Right lung (tissue), 10 donors: ENCODE measurements at places on chromosomes 1 and 21. TPM values are rescaled to one million over a fixed set of nuclear protein-coding genes. Genes with fewer than 3 reads are reported as not detected.

- peak; percentile 83 for DNase-seq
Measured at GRCh38 chr1:43549921-43550597, 19.4 kb downstream of the PTPRF start.

The FCGR3A gene
- polyA plus RNA-seq = 2.1 TPM

DNA sequence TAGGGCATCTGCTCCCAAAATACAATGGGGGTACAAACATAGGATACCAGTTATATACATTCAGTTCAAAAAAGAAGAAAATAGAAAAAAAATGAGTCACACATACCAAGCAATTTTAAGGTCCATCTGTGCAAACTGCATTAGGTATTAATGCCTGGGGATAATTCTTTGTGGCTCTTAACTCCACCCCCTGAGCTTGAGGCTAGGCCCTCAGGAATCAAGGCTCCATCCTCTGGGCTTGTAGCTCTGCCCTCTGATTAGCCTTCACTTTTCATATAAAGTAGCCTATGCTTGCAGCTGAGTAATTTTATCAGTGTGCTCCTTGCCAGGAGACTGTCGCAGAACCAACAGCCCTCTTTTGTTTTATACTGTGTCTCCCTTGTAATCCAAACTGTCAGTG, 69.9 kb upstream of the BACE2 start:
- no peak for DNase-seq

- no peak for DNase-seq
Measured at GRCh38 chr21:36783612-36784374, 84.9 kb downstream of the SIM2 start.

The GJA9 gene
- 0.58 TPM for polyA plus RNA-seq

GRCh38 chr1:115065021-115065420, 24.3 kb downstream of the TSPAN2 start:
- DNase-seq = no peak

The RIIAD1 gene
- 2.1 TPM for polyA plus RNA-seq

GRCh38 chr1:235976490-235976889, 88.4 kb downstream of the NID1 start:
- no peak for DNase-seq

DNA sequence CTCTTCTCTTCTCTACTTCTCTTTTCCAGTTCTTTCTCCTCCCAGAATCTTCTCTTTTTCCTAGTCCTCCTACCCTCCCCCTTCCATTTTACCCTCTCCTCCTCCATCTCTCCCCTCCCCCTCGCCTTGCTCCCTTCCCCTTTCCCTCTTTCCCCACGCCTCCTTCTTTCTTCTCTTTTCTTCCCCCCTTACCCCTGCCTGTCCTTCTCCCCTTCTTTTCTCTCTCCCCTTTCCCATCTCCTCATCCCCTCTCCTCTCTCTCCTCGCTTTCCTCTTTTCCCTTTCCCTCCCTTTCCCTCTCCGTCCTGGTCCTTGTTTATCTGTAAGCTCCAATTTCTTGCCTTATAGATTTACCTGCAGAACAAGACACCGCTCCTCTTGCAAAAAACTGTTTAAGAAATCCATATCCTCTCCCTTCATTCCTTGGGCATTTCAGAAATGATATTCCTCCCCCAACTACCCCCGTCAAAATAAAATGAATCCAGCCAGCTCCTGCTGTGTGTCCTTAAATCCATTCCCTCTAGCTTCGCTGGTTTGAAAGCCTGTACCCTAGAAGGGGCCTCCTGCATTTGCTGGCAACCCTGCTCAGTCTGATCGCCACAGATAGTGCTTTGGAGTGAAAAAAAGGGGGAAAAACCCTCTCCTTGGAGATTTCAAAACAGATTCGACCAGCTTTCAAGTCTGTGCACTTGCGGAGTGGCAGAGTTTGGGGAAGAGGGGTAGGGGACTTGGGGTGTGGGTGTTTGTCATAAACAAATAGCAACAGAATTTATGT, 89.4 kb downstream of the PAPPA2 start:
- DNase-seq = no peak

GRCh38 chr1:158716335-158716734, 4.2 kb downstream of the OR6K3 start:
- no peak for DNase-seq

The MROH9 gene
- 1.8 TPM for polyA plus RNA-seq

- DNase-seq = no peak
Measured at GRCh38 chr1:16026723-16027484, 5.1 kb downstream of the CLCNKA start.

DNA sequence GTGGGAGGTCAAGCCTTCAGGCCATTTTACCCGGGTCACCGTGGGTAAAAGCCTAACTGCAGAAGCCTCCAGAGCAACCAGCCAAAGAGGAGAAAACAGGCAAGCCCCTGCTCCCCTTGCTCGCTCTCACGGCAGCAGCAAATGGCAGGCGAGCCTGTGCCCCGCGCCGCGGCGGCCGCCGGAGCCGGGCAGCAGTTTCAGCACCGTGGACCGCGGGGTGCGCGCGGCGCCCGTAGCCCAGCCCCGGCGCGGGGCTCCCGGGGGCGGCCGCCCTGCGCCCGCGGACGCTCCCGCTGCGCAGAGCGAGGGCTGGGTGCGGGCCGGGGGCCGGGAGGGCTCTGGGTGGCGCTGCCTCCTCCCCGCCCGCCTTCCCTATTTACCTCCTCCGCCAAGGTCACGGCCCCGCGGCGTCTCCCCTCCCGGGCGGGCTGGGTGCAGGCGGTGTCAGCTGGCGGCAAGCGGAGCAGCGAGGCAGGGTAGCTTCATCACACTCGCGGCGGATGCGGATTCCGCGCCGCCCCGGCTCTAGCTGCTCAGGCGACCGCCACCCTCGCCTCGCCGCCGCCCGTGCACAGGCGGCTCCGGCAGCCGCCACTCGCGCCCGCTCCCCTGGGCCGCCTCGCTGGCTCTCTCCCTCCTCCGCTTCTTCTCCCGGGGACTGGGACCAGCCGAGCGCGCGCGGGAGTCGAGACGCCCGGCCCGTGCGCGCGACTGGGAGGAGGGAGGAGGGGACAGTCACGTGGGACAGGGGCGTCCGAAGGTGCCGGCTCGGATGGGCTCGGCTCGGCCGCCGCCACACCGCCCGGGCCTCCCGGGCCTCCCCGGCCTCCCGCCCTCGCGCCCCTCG, at the start of gene RGS7:
TSS of gene RGS7 (minus strand) at position 687 of the 847 bp plus-strand sequence.
- peak; percentile 58 for DNase-seq

GRCh38 chr1:163565166-163565565, 243.4 kb downstream of the NUF2 start:
- DNase-seq = no peak

The FAM131C gene
- 0.27 TPM for polyA plus RNA-seq

- DNase-seq = no peak
Measured at GRCh38 chr1:118960567-118961136, 27.5 kb downstream of the TBX15 start.

GRCh38 chr1:152679459-152679858, 4.4 kb downstream of the LCE2C start:
- no peak for DNase-seq

- DNase-seq = no peak
Measured at GRCh38 chr1:176903474-176903873, 261.0 kb downstream of the ASTN1 start.

DNA sequence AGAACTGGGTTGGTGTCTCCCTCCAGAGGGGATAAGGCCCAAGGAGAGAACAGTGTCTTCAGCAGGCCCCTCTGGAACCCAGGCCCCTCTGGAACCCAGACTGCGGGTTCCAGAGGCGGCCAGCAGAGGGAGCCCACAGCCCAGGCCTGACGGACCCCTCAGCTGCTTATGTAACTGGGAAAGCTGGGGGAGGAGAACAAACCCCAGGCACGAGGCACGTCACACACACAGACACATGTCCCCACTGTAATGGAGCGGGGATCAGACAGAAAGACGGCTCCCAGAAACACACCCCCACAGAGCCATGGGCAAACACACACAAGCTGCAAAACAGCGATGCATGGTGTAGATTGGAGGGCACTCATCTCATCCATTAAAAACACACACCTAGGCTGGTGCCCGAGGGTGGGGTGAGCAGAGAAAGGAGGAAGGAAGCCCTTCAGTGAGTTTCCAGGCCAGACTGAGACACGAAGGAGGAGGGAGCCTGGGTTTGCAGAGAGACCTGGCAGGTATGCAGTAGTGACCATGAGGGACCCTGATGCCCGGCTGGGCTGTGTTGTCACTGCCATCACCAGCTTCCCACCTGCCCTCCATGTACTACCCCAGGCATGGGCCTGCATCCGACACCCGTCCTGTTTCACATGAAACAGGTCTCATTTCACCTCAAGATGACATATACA, 2.8 kb upstream of the IGSF8 start:
- DNase-seq = peak; percentile 80

DNA sequence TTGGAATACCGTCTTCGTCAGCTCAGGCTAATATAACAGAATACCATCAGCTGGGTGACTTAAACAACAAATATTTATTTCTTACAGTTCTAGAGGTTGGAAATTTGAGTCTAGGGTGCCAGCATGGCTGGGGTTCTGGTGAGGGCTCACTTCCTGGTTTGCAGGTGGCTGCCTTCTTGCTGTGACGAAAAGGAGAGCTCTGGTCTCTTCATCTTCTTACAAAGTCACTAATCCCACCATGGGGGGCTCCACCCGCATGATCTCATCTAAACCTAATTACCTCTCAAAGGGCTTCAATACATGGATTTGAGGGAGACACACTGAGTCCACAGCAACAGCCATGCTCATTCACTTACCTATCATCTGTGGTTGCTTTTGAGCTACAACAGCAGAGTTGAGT, 78.3 kb downstream of the PSMG1 start:
- DNase-seq = no peak

DNA sequence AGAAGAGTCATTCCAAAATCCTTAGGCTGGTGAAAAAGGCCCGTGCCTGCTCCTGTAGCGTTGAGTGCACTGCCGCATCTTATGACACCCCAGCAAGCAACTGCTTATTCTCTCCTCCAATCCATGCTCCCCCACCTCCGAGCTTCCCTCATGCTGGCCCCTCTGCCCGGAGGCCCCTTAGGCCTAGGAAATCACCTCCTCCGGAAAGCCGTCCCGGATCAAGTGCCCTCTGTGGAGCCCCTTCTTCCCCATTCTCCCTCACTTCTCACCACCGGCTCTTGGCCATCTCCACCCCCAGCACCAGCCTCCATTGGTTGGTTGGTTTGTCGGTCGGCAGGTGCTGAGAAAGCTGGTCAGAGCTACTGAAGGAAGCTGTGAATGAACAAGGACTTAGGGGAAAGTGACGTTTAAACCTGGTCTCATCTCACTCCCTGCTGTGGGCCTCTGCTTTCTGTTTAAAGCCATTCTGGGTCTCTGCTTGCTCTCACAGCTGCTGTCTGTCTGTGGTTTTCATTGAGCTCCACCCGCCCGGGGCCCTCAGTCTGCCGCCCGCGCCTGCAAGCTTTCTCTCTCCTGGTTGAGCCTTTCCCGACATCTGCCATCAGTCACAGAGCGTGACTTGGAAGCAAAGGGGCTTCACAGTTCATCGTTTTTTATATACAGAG, 122.2 kb downstream of the KCNN3 start:
- DNase-seq = peak; percentile 47

DNA sequence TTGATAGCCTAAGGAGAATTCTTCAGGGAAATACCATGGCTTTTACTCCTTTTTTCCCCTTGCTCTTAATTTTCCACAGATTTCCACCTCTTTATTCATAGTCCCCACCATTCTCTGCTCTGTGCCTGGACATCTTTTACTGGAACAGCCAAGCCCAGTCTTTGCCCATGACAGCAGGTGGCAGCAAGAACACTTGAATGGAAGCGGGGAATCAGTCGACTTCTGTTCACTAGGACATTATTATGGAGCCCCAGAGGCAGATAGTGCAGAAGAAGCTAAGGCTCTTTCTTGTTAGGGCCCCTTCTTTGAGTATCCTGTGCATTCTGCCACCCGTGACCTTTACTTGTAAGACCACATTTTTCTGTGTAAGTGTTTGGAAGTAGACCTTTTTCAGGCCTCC, 6.3 kb downstream of the OR14I1 start:
- DNase-seq = no peak

DNA sequence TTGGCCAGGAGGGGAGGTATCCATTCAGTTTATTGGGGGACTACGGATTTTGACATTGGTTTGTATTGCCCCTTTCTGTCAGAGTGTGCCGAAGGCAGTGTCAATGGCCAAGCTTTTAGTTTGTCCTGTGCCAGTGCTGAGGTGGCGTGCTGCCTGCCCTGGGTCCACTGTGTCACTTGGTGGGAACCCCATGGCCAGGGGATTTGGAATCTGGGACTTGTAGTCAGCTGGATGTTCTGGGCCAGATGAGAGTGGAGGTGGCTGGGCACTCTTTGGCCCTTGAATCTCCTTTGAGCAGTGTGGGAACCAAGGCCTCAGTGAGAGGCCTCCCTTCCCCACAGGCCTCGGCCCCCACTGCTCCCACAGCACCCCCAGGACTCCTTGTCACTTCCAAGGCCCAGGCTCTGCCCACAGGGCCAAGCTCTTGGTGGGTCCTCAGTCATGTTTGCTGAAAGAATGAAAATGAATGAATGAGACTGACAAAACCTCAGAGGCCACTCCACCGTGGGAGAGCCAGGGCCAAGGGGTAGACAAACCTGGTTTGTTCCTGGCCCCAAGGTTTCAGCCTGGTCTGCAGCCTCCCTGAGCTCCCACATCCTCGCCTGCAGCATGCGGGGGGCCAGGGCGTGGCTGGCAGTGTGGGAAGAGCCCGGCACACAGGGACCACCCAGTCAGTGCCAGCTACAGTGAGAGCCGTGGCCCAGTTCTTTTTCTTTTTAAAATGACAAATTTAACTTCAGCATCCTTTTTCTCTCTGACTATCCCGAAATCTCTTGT, 412.2 kb downstream of the MATN1 start:
- DNase-seq = no peak

- no peak for DNase-seq
Measured at GRCh38 chr1:181486098-181486420, 2.7 kb downstream of the CACNA1E start.

- DNase-seq = no peak
Measured at GRCh38 chr1:178536329-178536728, 23.4 kb downstream of the TEX35 start.

DNA sequence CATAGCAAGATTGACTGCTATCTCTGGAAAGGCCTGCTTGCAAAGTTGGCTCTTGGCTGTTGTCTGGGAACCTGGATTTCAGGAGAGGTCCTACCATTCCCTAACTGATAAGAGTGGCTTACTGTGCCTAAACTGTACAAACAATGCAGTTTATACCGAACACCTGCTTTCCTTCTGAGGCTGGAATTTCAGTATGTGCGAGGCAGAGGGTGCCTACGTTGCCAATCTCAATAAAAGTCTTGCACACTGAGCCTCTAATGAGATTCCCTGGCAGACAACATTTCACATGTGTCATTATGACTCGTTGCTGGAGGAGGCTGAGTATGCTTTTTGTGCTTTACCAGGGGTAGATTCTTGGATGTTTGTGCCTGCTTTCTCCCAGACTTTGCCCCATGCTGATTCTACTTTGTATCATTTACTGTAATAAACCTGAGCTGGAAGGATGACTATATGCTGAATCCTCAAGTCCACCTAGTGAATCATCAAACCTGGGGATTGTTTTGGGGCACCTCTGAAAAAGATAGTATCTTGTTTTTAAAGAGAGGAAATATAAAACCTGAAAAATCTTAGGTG, 58.9 kb upstream of the GNG4 start:
- DNase-seq = no peak

DNA sequence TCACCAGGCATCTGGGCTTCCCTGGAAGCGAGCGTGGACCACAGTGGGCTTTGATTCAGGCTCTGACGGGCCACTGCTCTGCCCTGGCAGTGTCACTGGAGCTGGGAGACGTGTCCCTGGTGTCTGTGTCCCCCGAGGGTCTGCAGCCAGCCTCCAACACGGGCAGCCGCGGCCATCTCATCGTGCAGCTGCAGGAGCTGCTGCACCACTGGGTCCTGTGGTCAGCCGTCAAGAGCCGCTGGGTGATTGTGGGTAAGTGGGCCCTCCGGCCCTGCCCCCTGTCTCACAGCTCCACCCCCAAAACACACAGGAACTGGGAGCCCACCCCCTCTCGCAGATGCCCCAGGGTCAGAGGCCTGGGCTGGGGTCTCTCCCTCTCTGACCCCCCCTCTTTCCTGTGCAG, 40.7 kb downstream of the DISP3 start:
- DNase-seq = no peak

GRCh38 chr1:31441073-31441472, 28.1 kb downstream of the SERINC2 start:
- DNase-seq = no peak
